Stimulated activated CD8-positive, alpha-beta memory T cell treated with anti-CD3 and anti-CD28 coated beads, Interleukin-15, amount 100 ng/mL, for 1 hour (primary cell): ENCODE measurements at places on chromosomes 5 and 9.

- no peak for DNase-seq
These were observed 24.1 kb downstream of the RANBP3L start for GRCh38 chr5:36277521-36278176.

DNA sequence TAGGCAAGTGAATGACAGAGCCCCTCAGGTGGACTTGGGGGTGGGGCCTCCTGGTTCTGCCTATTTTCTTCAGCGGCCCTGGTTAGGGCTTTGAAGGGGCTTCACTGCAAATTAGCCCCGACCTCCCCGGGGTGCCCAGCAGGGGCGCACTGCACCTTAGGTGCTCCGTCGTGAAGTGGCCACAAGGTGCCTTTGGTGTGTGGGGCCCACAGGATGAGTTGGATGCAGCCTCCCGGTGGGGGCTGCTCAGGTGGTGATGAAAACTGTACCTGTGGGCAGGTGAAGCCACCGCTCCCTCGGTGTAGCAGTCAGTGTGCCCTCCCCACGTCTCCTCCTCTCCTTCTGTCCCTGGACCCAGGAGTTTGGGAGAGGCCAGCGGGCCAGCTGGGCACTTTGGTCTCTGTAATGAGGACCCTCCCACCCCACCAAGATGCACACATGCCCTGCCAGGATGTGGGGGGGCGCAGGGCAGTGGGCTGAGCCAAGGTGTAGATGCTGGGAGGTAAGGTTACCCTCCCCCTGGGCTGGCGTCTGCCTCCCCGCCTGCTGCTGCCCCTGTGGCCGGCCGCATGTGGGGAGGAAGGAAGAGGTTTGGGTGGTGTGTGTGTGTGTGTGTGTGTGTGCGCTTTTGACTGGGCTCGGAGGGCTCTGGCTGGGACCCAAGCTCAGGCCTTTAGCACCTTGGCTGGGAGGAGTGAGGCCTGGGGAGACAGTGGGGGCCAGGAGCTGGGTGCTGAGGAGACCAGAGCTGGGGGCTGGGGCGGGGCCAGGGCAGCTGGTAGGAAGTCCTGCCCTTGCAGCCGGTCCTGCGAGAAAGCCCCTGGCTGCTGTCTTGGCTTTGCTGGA lies 55.6 kb downstream of the RXRA start:
- DNase-seq: no peak

GRCh38 chr5:175579742-175580432 lies 78.0 kb upstream of the HRH2 start:
- DNase-seq: no peak

DNA sequence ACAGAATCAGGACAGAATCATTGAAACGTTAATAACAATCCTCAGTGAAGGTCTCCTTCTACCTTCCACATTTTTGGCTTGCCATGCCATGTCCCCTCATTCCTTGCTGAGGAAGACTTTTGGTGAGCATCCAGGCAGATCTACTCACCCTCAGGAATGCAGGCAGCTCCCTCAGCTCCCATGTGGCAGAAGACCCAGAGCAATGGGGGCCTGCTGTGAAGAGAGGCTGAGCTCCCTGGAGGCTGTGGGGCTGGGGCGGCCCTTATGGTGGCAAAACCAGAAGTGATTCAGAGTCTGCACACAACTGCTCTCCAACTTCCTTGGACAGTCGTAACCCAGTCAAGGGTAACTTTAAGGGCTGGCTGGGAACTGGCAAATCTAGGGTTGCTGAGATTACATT lies 247.2 kb upstream of the EFNA5 start:
- no peak for DNase-seq

DNA sequence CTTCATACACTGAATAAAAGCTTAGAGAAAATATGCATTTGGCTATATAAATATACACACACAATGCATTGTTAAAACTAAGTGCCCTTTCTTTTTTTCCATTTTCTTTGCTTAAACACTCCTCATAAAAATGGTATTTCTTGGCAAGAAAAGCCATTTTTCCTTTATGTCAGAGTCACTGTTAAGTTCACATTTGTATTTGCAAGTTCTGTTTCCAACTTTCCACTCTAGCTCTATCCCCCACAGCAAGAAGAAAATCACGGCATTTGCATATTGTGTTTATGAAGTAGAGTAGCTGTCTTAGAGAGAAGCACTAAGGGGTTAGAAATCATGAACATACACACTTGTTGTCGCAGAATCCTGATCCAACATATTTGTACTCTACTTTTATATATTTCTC lies 662.1 kb upstream of the MEF2C start:
- no peak for DNase-seq

GRCh38 chr5:159097784-159098602 lies 1.7 kb downstream of the EBF1 start:
- no peak for DNase-seq
